ENCODE measurements at places on chromosomes 7 and 10.

- DNase-seq = no peak
Observed at GRCh38 chr7:15204421-15204820, 301.9 kb upstream of the DGKB start.

DNA sequence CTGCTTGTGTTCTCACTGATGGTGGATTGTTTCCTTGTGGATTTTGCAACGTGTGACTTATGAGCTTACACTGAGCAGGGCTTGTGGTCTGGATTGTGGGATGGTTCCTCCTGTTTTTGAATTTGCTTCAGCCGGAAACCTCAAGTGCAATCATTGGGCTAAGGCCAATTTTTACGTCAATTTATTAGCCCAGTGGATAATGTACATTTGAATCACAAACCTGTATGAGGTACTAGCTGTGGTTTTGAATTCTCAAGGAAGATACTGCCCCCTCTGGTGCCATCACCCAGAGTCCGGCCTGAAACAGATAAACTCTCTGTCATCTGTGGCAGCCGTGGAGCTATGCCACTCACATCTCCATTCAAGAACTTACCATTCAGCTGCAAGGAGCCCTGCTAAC is 7.3 kb upstream of the ZNF777 start:
- DNase-seq = no peak

DNA sequence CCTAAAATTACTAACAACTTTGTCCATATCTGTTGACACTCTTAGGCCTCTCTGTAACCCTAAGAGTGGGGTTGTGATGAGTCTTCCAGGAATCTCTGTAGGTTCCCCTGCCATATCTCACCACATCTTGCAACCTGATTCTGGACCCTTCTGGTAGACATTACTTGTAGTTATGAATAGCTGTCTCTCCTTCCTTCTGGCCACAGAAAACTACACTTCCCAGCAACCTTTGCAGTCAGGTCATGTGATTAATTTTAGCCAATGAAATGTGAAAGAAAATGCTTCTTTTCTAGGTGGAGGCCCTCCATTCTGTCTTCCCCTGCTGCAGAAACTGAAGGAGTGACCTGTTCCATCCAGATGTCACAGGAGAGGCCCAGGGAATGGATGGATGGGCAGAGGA is 147.6 kb upstream of the AOAH start:
- no peak for DNase-seq

- peak; percentile 40 for DNase-seq
Observed at GRCh38 chr7:102063690-102064180, 222.9 kb upstream of the SH2B2 start.
